ENCODE measurements at places on chromosomes 7 and 10.

DNA sequence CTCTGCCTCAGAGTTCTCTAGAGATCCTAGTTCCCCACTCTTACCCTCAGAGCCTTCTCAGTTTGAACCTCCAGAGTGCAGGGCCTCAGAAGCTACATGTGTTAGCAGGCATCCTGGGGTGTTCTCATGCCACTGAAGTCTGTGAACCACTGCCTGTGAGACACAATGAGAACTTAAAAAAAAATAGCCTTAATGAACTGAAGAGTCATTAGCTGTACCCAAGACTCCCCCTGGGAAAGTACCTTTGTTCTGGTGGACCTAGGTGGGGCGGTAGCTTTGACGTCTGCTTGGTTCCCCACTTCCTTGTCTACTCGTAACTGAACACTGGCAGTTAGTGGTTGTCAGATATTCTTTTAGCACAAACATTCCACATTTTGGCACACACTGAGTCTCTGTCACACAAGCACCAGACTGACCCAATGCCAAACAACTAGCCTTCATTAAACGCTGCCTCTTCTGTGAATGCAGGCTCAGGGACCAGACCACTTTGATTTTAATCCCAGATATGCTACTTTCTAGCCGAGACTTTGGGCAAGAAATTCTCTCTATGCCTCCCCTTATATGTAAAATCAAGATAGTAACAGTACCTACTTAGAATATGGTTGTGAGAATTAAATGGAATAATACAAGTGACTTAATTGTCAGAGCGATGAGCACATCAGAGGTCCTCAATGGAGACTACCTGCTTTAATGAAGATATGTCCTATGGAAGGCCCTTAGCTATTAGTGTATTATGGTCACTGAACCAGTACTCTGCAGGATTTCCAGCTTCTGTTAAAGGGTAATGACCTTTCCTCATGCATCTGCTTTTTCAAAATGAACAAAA lies 75.3 kb upstream of the CC2D2B start:
- DNase-seq: no peak

GRCh38 chr7:107219563-107220244 lies 50.9 kb downstream of the HBP1 start:
- DNase-seq: no peak

- no peak for DNase-seq
Observed at GRCh38 chr7:40795607-40796006, 660.8 kb downstream of the SUGCT start.

GRCh38 chr7:72465521-72465920 lies 53.4 kb upstream of the CALN1 start:
- DNase-seq: no peak

- peak; percentile 45 for DNase-seq
Observed at GRCh38 chr10:71696628-71697326, 22.8 kb downstream of the C10orf105 start.

- no peak for DNase-seq
Observed at GRCh38 chr10:45452743-45453452, 78.9 kb downstream of the ALOX5 start.

- DNase-seq: no peak
Observed at GRCh38 chr7:139923090-139923489, 94.0 kb downstream of the TBXAS1 start.

GRCh38 chr10:15140698-15141097 lies 27.8 kb downstream of the NMT2 start:
- DNase-seq: no peak

GRCh38 chr7:105664816-105665525 lies 83.7 kb upstream of the EFCAB10 start:
- DNase-seq: peak; percentile 60

DNA sequence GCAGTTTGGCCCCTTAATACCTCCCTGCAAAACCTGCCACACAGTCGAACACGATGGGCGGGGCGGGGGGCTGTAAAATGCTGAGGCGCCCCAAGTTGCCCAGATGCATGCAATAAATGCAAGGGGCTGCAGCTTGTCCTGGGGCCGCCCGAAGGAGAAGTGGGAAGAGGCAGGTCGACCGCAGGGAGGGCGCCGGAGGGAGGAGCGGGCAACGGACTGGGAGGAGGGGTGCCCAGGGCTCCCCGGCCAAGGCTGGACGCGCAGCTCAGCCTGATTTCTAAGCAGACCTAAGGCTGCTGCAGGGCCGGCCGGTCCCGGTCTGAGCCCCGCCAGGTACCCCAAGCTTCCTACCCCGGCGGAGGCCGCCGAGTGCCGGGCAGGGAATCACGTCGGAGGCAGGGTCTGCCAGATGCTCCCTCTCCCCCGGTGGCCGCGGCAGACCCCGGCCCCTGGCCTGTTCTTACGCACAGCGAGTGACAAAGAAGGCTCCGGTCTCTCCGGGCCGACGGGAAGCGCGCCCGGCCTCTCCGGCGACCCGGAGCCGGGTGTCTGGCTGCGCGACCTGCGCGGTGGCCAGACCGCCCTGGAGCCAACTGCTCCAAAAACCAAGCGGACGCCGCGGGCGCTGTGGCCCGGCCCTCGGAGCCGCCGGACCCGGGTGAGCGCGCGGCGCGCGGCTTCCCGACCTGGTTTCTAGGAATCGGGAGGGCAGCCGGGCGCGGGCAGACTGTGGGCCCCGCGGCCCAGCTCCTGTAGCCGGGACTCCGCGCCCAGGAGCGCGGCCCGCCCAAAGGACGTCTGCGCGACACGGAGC lies 744 bp upstream of the EBF3 start:
- no peak for DNase-seq

GRCh38 chr7:85186083-85186520 lies 754 bp downstream of the SEMA3D start:
- DNase-seq: peak; percentile 73

DNA sequence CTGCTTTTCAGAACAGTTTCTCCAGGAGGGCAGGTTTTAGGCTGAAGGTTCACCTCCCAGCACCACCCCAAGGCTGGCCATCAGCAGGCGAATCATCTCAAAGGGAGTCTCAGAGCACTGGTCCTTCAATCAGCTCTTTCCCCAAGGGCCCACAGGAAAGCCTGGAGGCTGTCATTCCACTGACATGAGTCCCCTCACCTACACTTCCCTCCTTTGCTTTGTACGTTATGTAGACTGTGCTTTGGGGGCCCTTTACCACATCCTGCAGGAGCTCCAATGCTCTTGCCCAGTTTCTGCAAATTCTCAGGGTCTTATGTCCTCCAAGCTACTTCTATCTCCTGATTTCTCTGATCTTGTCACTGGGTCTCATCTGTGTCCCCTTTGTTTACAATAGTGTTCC lies 15.4 kb downstream of the WDFY4 start:
- no peak for DNase-seq

DNA sequence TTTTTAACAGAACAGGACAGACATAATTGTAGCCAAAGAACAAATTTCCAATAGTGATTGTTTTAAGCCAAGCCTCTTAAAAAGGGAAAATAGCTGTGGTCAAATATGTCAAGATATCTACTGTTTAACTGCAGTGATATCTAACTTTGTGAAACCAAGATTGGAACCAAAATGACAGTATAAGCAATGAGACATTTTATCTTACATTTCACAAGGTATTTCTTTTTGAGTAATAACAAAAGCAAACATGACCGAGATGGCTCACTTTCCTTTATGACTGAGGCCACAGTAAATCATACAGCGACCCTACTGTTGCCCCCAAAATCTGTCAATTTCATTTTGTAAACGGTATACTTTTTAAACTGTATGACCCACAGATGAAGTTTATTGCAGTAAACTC lies 215.8 kb downstream of the MLLT10 start:
- no peak for DNase-seq

- no peak for DNase-seq
Observed at GRCh38 chr7:25361863-25362262, 133.6 kb upstream of the NPVF start.

- DNase-seq: no peak
Observed at GRCh38 chr7:116355424-116355765, 144.1 kb upstream of the CAV2 start.

DNA sequence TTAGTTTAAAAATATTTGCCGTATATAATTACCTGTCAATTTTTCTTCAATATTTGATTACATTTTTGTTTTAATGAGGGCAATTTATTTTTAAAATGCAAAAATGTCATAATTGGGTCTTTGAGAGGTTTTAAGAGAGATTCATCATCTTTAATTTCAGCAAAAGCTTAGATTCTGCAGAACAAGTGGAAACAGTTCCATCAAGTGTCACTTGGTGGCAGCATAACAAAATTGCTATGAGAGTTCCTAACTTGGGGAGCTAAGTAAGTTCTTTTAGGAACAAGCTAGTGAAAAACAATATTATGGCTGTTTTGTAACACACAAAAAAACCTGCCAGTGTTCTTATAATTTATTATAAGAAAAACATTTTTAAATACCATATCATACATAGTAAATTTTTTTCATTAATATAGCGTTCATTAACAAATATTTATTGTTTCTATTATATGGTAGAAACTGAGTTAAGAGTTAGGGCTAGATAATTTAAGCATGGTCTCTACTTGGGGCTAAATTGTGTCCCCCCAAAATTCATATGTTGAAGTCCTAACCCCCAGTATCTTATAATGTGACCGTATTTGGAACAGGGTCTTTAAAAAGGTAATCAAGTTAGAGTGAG lies 155.2 kb downstream of the MAGI2 start:
- DNase-seq: peak; percentile 70

DNA sequence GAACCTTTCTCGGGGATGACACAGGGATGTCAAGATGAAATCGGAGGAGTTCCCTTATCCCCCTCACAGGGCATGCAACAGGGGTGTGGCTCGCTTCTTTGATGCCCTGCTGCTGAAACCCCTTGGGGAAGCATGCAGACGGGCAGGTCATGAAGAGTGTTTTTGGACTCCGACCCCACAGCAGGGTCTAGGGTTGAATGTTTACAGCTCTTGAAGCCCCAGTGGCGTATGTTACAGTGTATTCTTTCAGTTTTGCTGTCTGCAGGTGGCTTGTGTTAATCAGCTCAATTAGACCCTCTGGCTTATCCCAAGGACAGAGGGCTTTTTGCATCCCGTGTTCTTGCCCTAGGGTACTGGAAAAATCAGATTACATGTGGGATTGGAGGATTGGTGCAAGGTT lies 446.5 kb downstream of the LRMDA start:
- DNase-seq: no peak

GRCh38 chr10:21047096-21047495 lies 150.0 kb upstream of the NEBL start:
- DNase-seq: no peak

DNA sequence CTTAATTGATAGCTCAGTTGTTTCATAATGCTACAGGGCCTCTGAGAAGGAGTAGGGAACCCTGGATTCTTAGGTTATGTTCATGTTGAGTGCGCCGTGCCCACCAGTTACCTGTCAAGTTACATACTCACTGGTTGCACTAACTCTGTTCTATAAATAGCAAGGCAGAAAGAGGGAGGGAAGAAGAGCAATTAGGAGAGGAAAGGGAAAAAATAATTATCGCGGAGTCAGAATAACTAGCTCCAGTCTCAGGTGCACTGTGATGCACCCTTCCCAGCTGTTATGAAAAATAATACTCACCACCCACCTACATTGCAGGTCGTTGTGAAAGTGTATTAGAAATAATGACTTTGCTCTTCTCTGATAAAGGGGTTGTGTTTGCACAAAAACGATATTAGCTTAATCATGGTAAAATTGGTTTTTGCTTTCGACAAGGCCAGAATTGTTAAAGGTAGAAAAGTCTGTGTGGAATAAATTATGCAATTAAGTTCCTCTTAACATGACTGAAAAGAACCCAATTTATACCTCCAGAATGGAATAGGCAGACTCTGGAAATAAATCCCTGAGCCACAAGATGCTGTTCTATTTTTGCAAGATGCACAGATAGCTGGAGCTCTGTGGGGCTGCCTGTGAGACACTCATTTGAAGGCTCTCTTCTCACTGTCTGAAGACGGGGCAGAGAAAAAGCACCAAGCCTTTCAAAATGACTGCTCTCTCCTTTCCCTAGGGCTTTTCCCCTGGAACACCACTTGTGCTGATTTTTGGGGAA lies 137.6 kb upstream of the PITRM1 start:
- no peak for DNase-seq

DNA sequence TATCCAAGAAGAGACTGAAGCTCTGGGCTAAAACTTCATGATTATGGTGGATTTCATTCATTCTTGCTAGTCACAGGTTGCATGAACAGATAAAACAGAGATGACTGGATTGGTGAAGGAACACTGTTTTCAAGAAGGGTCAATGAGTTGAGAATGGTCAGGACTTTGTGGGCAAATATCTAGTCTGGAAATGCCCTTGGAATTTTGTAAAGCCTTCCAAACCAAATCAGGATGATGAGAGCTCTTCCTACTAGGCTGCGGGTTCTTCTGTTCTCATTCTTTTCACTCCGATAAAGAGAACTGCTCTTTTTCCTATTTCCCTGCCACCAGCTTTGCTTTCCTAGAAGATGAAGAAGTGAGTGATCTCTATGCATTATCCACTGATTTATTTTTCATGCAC lies 171.4 kb downstream of the ARID5B start:
- DNase-seq: no peak

DNA sequence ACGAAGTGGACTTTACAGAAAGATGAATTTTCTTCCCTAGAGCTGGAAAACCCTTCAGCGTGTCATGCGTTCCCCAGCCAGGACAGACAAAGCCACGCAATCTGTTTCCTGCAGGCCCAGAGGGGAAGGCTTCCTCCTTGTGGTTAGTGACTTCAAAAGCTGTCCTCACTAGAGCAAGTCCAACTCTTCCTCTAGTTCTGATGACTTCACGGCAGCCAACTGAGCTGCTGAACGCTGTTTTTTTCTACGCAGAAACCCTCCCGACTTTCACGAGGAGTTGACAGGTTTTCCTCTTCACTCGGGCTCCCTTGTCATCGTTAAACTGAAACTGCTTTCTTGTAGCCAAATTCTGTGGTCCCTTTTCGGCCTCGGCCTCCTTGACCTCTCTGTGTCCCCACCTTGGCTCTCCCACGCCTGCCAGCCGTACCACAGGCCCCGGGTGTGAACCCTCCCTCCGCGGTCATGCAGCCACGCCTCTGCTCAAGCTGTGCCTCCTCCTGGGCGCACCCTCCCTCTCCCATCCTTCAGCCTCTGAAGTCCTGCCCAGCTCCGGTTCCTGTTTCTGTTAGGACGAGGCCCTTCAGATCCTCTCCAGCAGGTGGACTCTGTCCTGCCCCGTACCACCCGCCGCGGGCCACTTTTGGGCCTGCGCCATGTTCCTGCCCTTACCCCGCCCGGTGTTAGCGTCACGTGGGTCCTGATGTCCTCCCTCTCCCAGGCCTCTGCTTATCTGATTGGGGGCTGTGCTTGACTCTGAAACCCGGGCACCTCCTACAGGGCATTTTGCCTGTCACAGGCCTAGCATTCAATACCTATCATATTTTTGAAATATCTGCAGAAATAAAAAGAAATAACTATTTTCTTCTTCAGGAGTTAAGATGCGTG lies 39.3 kb downstream of the CUX1 start:
- peak; percentile 94 for DNase-seq

DNA sequence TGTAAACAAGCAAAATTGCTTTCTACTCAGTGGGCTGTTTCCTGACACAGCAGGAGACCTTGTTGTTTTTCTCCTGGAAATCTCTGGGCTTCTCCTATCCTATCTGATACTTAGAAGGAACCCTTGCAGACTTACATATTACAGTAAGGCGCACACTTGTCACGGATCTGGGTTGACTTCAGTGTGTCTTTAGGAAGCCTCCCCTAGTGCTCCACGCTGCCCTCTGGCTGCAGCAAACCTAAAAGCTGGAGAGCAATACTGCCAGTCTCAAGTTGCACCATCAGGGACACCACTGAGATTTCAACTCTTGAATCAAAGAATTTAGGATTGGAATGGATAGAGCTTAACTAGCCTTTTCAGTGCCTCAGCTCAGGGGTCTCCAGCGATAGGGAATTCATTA lies 495.3 kb downstream of the LRMDA start:
- no peak for DNase-seq
